ENCODE measurements at places on chromosomes 11 and 22.
A peak's percentile ranks its signal among the peaks of the same experiment; 100 is the strongest.

DNA sequence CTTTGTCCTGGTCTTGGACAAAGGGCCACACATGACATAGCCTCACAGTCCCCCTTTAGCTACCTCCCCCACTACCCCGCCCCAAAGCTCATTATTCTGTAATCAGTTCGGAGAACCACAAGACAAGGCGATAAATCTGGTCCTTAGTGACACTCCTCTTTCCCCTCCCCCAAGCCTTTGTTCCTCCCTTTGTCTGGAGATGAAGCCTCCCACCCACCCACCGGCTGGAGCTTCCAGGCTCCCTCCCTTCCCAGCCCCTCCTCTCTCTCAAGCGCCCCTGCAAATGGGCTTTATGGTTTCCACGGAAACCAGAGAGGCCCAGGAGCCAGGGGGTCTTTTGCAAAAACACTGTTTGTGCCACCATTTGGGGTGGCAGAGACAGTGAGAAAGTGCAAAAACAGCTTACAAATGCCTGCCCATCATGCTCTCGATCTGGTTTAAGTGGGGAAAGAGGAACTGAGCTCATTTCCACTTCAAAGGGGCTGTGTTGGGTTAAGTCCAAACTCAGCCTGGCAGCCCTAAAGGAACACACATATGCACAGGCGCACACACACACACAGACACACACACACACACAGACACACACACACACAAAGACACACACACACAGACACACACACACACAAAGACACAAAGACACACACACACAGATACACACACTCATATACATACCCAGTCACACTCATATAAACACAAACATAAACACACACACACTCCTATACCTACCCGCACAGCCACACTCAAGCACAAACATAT, 23.5 kb downstream of the APLNR start:
- peak; percentile 74 for DNase-seq

DNA sequence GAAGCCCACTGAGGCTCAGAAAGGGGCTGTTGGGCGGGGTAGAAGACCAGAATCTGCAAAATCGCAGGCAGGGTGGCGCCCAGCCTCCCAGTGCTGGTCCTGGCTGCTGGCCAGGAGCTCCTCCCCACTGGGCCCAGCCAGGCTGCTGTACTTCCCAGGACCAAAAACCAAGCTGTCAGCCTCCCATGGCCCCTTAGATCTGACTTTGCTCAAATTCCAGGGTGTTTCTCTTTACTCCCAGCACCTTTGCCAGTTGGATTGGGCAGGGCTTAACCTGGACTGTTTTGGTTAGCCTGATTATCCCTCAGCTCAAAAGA, 44.2 kb upstream of the WEE1 start:
- DNase-seq: peak; percentile 75

DNA sequence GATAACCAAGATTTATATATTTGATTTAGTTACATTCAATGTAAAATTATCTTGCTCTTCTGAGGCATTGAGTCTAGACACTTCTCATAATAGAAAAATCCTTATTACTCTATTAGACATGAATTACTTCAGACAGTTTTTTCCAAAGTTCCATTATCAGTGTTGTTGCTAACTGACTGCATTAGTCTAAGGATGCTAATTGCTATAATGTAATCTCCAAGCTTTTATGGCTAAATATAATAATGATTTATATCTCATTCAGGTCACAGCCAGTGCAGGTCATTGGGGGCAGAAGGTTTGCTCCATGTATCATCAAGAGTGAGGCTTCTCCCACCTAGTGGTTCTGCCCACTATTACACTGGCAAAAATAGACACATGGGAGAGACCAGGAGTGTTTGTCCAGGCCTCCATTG, 377.2 kb upstream of the DDI1 start:
- peak; percentile 10 for DNase-seq

DNA sequence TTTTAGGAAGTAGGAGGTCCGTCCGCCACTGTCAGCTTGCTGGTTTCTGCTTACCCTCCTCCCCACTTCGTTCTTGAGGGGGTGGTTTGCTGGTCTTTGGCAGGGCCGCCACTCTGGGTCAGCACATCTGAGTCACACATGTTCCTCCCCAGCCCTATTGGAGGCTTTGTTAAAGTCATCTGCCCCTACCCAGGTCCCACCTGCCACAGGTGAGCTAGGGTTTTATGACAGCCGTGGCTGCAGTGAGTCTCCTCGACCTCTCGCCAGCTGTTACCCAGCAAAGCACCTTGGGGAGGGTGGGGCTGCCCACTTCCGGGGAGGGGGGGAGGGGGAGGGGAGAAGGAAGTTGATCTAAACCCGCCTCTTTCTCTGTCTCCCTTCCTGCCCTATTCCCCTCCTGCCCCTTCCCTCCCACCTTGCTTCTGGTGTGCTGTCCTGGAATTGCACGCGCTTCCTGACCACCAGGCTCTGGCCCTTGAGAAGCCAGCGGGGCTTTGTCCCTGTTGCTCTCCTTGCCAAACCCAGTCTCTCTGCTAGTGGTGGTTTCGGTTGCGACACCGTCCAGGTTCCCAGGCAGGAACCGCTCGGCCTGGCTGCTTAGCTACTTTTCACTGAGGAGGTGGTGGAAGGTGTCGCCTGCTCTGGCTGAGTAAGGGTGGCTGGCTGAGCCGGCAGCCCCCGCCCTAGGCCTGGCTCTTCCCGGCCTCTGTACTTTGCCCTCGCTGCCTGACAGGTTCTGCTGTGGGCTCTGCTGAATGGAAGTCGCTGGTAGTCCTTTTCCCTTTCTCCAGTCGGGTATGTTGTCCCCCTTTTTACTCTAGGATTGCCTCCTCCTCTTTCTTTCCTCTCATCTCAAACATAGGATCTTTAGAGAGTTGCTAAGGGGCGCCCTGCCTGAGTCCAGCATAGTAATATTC, 28.5 kb downstream of the RCOR2 start:
- peak; percentile 79 for DNase-seq

GRCh38 chr11:126145954-126146353, 65.5 kb downstream of the RPUSD4 start:
- no peak for DNase-seq

DNA sequence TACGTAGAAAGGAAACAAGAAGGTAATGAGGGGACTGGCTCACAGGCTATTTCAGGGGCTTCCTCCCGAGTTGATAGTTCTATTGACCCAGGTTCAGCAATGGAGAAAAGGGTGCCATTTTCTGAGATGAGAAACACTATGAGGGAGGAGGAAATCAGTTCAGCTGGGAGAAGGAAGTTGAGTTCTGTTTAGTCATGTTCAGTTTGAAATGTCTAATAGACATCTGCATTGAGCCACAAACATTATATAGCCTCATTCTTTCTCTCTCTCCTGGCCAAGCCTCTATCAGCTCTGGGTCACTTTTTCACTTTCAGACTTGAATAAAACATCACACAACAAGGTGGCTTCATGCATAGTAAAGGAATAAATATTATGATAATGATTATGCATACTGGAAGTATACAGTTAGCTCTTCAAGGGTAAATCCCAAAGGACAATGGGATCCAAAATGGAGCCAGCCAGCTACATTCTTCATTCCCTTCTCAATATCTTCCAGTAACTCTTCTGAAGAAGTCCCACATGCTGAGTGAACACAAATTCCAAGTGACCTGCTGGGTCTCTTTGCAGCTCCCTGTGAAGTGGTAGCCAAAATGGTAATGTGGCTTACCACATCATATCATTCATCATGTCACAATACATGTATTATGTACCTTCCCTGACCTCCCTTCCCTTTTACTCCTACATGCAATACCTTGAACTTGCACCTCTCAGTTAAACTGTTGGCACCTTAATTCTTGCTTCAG, 80.9 kb upstream of the CD44 start:
- DNase-seq: peak; percentile 53

DNA sequence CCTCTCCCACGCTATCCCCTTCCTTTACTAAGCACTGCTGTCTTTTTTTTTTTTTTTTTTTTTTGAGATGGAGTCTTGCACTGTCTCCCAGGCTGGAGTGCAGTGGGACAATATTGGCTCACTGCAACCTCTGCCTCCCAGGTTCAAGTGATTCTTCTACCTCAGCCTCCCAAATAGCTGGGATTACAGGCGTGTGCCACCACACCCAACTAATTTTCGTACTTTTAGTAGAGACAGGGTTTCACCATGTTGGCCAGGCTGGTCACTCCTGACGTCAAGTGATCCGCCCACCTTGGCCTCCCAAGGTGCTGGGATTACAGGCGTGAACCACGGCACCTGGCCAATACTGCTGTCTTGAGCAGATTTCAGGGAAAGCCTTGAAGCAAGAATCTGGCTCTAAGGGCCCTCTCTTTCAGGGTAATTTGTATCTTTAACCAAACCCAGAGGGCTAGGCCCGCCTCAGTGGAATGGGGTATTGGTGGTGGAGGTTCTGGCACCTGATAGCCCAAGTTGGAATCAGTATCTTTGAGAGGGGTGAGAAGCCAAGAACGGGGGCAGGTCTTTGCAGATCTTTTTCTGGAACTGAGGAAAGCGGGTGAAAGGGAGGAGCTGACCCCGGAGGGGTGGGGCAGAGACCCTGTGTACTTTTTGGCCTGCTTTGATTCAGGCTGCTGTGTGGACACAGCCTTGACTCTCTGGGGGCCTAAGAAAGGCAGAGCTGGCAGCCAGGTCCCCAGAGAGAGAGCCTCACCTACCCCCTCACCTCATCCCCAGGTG, 37.0 kb downstream of the TRIOBP start:
- no peak for DNase-seq

DNA sequence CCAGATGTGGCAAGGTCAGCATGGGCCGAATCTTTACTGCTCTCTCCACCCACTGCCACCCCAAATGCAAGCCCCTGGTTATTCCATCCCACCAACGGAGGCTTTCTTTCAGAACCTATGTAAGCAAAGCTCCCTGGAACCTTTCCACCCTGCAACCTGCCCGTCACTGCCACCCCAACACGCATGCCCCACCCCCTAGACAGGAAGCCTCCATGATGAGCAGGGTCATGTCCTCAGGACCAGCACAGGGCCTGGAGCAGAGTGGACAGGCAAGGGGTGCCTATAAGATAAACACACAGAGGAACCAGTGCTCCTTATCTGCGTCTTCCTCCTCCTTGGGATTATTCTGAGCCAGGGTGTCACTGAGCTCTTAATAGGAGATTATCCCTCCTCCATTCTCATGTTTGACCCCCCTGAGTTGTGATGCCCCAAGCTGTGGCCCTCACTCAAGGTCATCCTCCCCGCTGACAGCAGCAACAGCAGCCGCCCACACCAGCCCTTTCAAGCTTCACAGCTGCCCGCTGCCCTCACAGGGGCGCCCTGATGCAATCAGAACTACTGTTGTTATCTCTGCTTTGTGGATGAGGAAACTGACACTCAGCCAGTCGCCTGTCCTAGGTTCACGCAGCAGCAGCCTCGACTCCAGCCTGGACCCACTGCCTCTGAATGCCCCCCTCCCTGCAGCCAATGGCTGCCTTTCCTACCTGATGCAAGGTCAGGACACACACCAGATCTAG, 647.3 kb downstream of the TBC1D22A start:
- no peak for DNase-seq

DNA sequence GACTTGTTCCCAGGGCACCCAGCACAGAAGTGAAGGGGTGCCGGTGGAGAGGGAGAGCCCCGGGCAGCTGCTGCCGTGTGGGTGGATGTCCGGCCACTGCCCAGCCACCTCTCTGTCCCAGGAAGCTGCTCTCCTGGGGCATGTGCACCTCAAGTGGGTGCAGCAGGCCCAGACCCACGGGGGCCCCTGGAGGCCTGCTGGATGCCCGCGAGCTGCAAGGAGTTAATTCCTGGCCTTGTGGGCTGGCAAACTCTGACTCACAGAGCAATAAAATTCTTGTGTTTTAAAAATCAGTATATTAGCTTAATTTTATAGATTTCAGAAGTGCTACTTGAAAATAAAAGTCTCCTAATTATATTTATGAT, 37.4 kb upstream of the KCNQ1OT1 start:
- DNase-seq: no peak

DNA sequence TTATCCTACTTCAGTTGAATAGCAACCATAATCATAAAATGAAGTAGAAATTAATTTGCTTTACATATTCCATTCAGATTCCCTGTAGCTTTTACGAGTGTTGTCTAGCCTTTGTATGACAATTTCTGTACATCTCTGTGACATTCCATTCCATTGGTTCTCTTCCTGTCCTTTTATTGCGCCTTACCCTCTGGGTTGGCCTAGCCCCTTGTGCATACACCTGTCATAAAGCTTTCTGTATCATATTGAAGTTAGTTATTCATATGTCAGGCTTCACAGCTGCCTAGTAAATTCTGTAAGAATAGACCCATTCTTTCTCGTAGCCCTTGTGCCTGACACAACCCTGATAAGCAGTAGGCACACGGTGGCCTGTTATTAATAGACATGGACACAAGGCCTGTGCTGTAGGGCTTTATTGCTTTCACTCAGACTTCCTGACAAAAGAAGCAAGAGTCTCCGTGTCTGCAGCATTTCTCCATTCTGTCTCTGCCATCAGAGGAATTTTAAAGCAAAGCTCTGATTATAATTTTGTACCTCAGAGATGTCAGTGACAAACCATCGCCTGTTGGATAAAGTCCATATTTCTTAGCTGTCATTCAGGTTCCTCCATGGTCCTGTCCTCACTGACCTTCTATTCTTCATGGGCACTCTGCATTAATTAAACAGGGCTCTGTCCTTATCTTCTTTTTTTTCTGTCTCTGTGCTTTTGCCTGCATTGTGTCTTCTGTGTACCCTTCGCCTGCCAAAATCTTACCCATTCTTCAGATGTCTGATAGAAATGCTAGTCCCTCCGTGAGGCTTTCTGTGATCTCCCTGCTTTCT, 49.4 kb downstream of the BID start:
- peak; percentile 73 for DNase-seq

- peak; percentile 78 for DNase-seq
Observed at GRCh38 chr11:22244986-22245592, 52.2 kb downstream of the ANO5 start.

DNA sequence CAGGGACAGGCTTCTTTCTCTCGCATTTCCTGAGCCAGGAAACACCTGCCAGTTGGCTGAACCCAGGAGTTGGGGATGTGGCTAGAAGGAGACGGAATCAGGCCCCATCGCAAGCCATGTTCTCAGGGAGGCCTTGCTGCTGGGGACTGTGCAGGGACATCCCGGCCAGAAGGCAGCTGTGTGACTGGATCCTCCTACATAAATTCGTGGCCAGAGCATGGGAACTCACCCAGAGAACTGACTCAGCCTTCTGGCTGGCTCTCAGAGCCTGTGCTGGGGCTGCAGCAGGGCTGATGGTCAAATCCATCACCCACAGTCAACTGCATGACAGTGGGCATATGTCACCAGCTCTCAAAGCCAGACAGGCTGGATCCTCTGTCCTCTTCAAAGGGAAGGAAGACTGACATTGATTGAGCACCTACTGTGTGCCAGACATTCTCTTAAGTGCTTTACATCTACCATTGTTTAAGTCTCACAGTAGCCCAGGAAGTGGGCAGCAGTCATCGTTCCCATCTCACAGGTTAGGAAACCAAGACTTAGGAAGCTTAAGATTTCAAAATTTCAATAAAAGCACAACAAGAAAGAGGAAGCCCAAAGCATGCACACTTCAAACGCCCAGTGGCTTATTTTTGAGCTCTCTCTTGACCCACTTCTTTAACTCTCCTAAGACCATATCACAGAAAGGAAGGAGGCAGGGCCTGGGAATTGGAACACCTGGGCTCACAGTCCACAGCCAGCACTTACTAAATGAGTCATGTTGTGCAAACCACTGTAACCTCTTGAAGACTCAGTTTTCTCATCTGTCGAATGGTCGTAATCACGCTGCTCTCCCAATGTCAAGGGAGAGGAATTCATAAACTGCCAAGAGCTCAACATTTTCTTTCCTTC, 30.9 kb upstream of the CACNG2 start:
- no peak for DNase-seq

All from hematopoietic multipotent progenitor cell treated with erythropoietin and hydrocortisone succinate and interleukin-3 and kit ligand, for 4 days (in vitro differentiated cells).